Occipital lobe (tissue), 3 donors: ENCODE measurements at places on chromosomes 2 and 18.

DNA sequence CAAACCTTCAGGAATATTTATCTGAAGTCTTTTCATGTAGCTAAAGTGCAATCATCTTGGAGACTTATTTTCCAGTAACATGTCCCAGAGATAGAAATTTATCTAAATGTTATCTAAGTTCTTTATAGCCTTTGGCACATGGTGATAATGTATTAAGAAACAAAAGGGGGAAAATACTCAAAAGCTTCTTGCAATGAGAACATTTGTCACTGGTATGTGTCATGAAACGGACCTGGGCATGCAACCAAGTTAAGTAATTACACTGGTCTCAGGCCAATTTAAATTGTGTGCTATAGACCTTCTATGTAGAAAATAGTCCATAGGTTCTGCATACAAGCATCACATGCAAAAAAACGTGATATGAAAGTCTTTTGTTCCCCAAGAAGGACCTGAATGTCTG lies 136.2 kb downstream of the SLC8A1 start:
- DNase-seq: no peak

DNA sequence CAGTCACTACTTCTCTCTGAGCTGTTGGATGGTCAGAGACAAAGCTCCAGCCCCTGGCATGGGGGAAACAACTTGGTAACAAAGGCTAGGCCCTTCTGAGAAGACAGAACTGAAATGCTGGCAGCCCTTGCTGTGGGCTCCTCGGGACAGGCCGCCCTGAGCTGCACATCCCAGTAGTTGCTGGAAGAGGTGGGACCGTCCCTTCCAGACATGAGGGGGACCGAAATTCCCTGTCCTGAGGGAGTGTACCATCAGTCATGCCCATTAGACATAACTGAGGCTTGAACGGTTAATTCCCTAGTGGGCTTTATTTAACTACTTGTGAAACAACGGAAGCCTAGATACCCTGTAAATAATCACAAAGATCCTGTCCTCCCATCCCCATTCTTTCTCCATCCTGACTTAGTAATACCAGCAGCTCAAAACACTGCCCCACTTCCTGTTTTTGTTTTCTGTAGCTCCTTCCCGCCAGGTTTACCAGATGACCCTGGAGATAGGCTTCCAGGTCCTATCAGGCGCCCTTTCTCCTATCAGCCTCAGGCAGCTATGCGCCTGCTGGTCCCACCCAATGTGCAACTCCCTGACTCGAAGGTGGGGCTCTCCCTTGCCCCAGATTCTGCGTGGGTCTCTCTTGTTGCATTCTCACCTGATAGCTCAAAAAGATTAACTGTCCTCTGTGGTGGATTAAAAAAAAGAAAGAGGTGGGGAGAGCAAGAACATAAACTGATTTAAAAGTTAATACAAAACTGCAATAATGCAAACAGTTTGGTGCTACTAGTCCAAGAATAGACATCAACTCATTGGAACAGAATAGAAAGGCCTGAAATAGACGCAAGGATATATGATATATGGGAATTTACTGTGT lies 37.0 kb upstream of the NT5DC4 start:
- DNase-seq: no peak

GRCh38 chr2:37849911-37850310 lies 75.2 kb upstream of the RMDN2 start:
- no peak for DNase-seq

- no peak for DNase-seq
Observed at GRCh38 chr2:110653861-110654260, 24.0 kb downstream of the BUB1 start.

DNA sequence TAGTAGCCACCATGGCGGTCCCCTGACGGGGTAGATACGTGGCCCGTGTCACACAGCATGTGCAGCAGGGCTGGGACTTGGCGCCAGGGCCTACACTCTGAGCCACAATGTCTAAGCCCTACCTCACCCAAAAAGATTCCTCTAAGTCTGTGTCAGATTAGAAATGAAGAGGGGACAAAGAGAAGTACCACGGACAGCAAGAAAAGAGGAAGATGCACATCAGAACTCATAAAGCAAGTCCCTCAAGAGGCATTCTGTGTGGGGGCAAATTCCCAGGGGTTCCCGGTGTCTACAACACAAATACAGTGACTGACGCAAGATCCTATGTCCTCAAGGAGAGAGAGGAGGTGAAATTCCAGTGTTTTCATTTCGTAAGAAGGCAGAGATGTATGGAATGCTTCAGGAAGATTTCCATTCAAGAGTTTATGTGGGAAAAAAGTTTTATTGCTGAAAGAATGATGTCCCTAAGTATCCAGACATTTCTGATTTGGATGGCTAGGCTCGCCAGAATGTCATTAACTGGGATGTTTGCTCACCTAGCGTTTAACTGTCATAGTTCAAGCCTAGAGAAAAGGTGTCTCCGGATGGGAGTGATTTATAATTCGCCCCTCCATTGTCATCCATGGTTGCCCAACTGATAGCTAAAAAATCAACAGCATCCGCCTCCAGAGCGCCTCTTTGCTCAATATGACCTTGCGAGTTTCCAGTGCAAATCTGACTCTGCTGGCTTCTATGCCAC lies 75.6 kb upstream of the CHMP1B start:
- DNase-seq: no peak

DNA sequence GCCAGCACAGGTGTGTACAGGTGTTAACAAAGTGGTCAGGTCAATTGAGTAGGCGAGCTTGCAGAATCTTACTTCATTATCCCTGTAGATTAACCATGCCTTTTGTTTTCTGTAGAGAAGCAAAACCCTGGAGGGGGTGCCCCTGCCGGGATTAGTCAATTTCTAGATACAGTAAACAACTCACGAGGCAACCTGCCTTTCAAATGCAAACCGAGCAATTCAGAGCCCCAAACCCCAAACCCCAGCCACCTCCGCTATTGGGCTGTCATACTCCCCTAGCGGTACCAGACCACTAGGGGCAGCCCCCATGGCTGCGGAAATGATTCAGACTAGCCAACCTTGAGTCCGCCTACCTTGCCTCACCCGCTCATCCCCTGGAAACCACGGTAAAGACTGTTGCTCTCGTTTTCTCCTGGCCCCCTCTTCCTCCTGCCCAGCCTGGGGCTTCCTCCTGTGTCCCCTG lies 61.4 kb upstream of the KIF5C start:
- DNase-seq: no peak

DNA sequence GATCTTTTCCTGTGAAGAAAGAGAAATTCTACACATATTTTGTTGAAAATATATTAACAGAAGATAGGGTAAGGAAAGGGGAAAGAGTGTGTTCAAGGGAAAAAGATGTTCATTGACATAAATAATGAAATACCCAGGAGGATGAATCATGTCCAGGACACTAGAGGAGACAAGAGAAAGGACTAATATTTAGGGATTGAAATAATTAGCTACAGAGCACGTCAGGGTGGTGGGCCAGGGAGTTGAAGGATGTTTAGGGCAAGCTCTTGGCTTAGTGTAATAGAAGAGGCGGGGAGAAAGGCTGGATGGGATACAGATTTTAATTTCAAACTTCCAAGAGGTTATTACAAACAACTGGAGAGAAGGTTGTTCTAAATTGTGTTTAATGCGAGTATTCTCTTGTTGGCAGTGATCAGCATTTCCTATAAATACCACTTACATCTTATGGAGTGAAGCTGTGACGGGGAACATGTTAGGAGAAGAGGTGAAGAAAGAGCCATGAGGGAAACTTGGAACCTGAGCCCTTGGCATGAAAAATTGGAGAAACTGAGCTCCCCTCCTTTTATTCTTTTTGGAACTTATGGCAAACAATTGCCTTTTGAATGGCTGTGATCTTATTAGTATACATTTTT lies 36.6 kb upstream of the CETN1 start:
- no peak for DNase-seq

GRCh38 chr2:88764850-88765153 lies 73.3 kb downstream of the RPIA start:
- DNase-seq: no peak

GRCh38 chr2:46246790-46247189 lies 50.4 kb upstream of the EPAS1 start:
- DNase-seq: no peak

DNA sequence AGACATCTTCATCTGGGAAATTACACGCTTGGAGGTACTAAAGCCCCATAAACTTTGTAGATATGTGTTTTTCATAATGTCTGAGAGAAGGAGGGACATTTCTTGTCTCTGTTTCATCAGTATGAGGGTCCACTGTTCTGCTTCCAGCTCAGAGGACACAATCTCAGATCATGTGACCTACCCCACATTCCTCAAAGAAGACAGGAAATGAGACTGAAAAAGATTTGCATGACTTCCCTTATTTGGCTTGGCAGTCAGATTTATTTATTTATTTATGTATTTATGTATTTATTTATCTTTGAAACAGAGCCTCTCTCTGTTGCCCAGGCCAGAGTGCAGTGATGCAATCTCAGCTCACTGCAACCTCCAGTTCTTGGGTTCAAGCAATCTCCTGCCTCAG lies 463.7 kb upstream of the RGPD4 start:
- no peak for DNase-seq

- no peak for DNase-seq
Observed at GRCh38 chr2:167134381-167135072, 246.2 kb downstream of the XIRP2 start.

GRCh38 chr2:28128281-28128950 lies 237.9 kb downstream of the BABAM2 start:
- DNase-seq: no peak

GRCh38 chr18:48832938-48833700 lies 117.6 kb downstream of the SMAD7 start:
- no peak for DNase-seq

GRCh38 chr2:104896446-104896845 lies 42.5 kb downstream of the POU3F3 start:
- DNase-seq: no peak

DNA sequence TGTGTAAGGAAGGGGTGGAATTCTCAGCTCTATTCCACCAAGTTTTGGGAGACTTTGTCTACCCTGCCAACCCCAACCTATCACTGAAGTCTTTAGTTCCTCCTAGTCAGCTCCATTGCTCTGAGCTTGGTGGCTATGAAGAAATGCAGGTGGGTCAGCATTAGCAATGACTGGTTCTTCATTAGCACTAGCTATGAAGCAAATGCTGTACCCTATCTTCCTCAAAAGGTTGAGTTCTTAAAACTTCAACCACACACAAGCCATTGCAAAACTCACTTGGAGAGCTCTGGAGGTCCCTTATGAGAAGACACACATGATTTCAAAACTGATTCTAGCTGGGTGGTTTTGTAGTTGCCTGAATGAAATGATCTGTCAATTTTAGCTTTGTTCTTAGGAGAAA lies 193.8 kb downstream of the IKZF2 start:
- no peak for DNase-seq

DNA sequence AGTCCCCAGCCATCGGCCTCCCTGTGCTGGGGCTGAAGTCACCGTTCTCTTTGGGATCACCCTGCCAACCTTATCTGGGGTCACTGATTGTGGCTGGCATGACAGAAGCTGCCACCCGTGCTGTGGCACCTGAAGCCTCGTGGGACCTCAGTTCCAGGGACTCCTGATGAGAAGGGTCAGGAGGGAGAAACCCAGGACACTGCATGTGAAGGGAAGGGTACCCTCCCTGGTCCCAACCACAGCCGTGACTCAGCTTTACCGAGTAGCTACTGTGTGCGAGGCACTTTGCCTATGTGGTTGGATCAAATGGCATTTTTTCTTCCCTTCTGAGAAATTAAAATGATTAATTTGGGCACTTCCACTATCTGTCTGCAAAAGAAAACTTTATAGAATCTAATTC lies 64.4 kb downstream of the SP110 start:
- no peak for DNase-seq

DNA sequence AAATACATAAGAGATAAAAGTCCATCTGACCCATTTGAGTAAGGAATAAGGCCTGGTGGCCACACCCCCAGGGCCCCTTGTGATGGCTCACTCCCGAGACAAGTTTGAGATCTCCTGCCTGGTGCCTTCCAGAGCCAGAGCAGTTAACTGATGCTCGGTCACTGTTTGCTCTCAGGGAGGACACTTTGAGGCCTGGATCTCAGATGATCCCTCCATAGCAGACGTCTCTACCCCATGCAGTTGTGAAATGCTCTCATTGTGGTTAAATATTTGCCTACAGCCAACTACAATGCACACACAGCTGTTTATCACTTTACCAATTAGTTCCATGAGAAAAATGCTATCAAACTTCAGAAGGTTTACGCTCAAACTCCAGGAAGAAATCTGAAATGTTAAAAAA lies 12.3 kb downstream of the GYPC start:
- no peak for DNase-seq

DNA sequence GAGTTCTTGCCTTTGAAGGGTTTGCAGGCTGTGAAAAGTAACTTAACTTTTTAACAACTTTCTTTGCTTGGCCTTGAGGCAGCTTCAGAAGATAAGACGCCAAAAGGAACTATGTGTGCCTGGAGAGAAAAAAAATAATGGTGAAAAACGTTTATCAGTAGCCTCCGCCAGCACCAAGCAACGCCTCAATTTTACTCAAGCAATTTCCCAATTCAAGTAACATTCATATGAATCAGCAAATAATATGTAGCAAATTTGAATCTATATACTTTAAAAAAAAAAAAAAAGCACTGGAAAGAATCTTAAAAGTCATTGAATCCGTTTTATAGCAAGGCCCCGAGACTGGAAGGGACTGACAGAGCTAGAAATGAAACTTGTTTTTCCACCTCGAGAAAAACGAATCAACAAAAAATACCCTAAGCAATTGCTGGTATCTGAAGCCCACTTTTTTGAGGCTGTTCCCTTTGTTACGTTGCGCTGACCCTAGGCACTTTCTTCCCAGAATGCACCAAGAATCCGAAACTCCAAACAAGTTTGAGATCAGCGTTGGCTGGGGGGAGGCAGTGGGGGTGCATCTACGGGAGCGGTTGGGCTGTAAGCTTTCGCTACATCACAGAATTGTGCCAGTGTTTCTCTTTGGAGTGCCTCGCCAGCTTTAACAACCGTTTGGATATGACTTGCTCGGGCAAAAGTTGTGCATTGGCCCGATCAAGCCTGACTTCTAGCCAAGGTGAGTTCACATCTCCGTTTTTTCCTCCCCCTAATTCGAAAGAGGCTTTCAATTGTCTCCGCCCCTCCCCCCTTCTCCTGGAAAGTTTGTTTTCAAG lies 2.7 kb upstream of the TGIF1 start:
- DNase-seq: no peak

DNA sequence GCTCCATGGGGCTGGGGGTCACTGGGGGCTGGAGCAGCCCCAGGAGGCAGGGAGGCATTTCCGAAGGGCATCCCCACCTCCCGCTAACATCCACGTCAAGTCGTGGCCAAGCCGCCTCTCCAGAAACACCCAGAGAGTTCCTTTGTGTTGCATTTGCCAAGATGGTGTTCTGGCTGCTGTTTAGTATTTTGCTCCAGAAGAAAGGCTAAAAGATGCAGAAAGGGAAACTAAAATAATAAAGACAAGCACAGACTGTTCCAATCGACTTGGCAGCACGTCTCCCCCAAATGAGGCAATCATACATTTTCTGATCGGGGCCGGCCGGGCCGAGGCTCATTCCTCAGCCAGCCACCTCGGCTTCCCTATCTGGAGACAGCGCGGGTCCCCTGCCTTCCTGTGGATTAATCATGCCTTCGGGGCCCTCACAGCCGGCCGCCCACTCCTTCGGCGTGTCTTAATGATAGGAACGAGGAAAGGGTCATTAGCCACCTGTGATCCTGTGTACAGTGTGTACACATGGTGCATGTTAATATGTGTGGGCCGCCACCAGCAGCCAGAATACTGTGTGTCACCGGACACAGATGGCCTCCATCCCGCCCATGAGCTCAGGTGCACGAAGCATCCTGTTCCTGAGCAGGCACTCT lies 169.2 kb downstream of the KLHL29 start:
- DNase-seq: no peak
